ENCODE measurements at places on chromosomes 4 and X.

- DNase-seq: no peak
Observed at GRCh38 chr4:182137343-182137742, 105.9 kb upstream of the TENM3 start.

GRCh38 chr4:183989461-183989860, 84.4 kb downstream of the STOX2 start:
- no peak for DNase-seq

GRCh38 chr4:86976801-86977485, 42.1 kb downstream of the AFF1 start:
- no peak for DNase-seq

DNA sequence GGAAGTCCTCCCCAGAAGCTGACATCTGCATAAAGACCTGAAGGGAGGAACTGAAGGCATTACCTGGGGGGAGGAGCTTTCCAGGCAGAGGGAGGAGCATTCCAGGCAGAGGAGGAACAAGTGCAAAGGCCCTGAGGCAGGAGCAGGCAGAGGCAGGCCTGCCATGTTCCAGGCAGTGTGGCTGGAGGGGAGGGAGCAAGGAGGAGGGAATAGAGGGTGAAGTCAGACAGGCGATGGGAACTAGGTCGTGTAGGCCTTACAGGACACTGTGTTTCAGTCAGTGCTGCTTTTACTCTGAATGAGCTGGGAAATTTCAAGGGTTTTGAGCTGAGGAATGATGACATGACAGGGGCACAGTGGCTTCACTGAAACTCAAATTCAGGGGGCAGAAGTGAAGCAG, 292.7 kb downstream of the BCOR start:
- DNase-seq: no peak

- no peak for DNase-seq
Observed at GRCh38 chrX:12013211-12013618, 125.1 kb upstream of the FRMPD4 start.

GRCh38 chrX:115650916-115651315, 89.9 kb downstream of the PLS3 start:
- peak; percentile 25 for DNase-seq

GRCh38 chrX:2401590-2402360, 99.0 kb downstream of the DHRSX start:
- DNase-seq: no peak

DNA sequence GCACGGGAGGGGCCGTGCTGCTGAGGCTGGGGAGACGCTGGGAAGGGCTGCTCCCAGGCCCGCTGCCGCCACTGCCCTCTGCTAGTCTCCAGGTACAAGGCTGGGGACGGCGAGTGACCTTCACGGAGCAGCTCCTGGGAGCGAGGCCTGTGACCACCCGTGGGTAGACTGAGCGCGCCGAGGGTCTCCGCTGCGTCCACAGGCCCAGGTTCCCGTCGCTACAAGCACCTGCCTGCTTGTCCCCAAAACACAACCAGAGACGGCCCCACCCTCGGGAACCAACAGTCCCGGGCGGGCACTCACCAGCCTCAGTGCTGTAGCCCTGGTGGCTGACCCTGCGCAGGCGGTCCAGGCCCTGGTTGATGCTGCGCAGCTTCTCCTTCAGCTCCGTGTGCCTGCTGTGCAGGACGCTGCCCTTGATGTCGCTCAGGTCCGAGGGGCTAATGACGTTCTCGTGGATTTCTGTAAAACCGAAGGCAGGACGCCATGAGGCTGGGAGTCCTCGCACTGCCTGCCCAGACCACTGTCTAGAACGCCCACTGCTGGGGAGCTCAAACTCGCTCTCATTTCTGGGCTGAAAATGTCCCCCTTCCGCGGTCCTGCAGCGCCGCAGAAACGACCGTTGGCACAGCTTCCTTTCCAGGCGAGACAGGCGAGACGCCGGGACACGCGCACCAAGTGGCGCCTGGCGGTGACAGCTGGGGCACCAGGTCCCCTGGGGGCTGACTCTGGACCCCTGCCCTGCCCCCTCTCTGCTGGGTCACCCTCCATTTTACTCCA, 14.3 kb downstream of the LRPAP1 start:
- DNase-seq: no peak

Measured in uterus (tissue), 4 donors.